ENCODE measurements at places on chromosomes 1 and 21. TPM values are rescaled to one million over a fixed set of nuclear protein-coding genes. Genes with fewer than 3 reads are reported as not detected.
A peak's percentile ranks its signal among the peaks of the same experiment; 100 is the strongest.

DNA sequence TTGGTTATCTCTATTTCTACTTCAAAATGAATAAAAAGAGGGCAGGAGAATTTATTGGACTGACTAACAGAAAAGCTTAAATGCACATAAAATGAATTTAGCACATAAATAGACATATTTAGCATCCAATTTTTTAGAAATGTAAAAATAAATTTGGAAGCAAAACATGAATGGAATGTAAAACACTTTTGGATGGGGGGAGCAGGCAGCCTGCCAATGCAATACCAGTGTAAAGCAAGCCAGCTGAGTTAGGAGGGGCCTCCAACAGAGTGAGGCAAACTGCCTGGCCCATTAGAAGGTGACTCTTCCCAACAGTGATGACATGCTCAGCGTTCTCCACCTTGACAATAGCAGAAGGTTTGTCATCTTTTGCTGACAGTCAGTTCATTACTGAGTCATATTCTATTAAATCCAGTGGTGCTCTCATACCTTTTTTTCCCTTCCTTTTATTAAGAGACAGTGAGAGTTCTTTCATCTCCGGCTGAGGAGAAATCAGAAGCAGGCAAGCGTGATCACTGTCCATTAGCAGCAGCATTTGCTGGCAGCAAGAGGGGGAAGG, 19.5 kb upstream of the EXO1 start:
- DNase-seq: no peak

Gene PTPRC
- 181 TPM for total RNA-seq

DNA sequence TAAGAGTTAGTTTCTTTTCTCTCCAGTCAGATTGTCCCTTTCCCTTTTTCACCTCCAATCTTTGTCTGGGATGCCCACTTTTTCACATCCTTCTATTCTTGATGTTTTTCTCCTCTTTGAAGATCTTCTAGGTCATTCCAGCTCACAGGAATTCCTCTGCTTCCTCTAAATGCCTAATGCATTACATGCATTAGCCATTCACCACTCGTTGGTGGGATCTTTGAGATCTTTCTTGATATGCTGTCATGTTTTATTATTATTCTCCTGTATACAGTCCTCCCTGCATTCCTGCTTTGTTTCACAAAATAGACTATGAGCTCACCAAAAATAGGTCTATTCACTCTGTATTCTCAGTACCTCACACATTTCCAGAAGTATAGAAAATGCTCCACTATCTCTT, 129.0 kb downstream of the LYPLAL1 start:
- DNase-seq: no peak

Gene HCRTR1
- total RNA-seq: not detected

Gene CCDC30
- 0.22 TPM for total RNA-seq

DNA sequence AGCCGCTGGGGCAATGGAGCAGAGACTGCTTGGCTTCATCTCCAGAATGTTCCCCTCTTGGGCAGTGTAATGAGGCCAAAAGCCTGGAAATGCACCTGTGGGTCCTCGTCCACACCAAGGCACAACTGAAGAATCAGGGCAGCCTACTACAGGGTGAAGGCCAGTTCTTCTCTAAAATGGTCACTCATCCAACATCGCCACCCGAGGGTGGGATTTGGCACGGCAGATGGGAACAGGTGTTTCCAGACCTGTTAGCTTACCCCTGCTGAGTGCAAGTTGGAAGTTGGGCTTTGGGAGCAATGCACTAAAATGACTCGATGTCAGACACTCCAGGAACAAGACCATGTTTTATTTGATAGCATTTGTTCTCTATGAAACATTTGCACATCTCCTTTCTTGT, 543.7 kb downstream of the NPHP4 start:
- DNase-seq: peak; percentile 15

GRCh38 chr1:182672487-182672836, 11.9 kb downstream of the RGS8 start:
- DNase-seq: no peak

- DNase-seq: no peak
Observed at GRCh38 chr1:51560034-51560433, 41.0 kb upstream of the EPS15 start.

DNA sequence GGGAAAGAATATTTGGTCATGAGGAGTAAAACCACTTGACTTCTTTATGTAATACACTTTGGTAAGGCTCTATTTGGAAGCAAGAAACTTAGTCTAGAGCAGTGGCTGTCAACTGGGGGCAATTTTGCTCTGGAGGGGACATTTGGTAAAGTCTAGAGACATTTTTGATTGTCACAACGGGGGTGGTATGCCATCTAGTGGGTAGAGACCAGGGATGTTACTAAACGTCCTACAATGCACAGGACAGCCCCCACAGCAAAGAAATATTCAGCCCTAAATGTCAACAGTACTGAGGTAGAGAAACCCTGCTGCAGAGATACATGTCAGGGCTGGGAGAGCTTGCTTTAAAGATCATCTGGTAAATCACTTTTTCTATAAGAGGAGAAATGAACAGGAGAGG, 13.5 kb downstream of the FUCA1 start:
- no peak for DNase-seq

GRCh38 chr1:41430582-41430981, 53.9 kb downstream of the EDN2 start:
- no peak for DNase-seq

Gene CYP4Z1
- not detected for total RNA-seq

Gene TDRD5
- total RNA-seq: not detected
